ENCODE measurements at places on chromosomes 2 and 18. TPM values are rescaled to one million over a fixed set of nuclear protein-coding genes. Genes with fewer than 3 reads are reported as not detected.

DNA sequence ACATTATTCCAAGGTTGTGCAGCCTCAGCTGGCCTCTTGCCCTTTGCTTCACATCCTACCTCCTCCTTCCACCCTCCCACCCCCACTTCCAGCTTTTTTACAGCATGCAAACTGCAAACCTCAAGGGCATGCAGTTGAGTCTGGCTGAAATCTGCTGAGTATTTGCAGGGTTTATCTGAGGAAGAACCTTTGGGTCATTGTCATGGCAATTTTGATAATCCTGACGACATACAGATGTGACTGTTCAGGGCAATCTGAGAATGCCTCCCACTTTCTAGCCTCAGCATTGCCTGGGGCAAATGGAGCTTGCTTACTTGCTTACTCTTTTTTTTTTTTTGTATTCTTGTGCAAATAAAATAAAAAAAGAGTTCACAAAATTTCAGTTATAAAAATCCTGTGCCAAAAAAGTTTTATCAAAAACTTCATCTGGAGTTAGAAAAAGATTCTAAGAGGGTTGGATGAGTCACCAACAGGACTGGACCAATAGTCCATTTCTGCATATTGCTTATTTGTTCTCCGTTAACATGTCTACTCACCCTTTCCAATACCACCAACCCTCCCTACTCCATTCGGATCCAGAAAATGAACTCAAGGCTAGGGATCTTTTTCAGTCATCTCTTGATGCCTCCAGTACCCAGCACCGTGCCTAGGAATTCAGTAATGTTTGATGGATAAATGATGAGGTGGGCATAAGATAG, 23.6 kb upstream of the LHCGR start:
- no peak for DNase-seq

The DSG1 gene
- 1.2 TPM for total RNA-seq

GRCh38 chr2:100008956-100009355, 133.4 kb downstream of the AFF3 start:
- no peak for DNase-seq

The OTX1 gene
- total RNA-seq = not detected

GRCh38 chr18:74334242-74334893, 18.7 kb downstream of the C18orf63 start:
- DNase-seq = no peak

The CTLA4 gene
- 0.78 TPM for total RNA-seq

The KLF11 gene
- total RNA-seq = 19.6 TPM

The TRAK2 gene
- 124 TPM for total RNA-seq

DNA sequence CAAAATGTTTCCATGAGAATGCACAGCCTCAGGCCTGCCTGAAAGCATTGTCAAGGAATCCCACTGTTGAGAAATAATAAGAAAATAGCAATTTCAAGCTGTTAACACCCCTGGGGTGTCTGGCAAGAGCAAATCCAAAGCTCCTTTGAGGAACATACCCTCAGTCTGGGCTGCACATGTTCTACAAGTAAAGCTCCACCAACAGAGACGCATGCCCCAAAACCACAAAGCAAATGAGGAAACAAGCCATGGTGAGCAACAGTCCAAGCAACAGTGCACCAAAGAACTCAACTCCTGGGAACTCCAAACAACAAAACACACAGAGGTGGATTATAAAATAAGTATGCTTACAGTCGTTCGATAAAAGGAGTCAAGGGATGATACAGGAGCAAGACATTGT, 40.3 kb downstream of the CYP27C1 start:
- no peak for DNase-seq

The TPGS2 gene
- total RNA-seq = 41.2 TPM

Measured in heart right ventricle (tissue), 16 donors.